Ascending aorta (tissue), 2 donors: ENCODE measurements at places on chromosomes 16 and 17.

DNA sequence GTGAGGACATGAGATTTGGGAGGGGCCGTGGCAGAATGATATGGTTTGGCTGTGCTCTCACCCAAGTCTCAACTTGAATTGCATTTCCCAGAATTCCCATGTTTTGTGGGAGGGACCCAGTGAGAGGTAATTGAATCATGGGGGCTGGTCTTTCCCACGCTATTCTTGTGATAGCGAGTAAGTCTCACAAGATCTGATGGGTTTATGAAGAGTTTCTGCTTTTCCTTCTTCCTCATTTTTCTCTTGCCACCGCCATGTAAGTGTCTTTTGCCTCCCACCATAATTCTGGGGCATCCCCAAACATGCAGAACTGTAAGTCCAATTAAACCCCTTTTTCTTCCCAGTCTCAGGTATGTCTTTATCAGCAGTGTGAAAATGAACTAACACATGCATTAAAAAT, 40.6 kb downstream of the CCT6B start:
- no peak for DNase-seq

DNA sequence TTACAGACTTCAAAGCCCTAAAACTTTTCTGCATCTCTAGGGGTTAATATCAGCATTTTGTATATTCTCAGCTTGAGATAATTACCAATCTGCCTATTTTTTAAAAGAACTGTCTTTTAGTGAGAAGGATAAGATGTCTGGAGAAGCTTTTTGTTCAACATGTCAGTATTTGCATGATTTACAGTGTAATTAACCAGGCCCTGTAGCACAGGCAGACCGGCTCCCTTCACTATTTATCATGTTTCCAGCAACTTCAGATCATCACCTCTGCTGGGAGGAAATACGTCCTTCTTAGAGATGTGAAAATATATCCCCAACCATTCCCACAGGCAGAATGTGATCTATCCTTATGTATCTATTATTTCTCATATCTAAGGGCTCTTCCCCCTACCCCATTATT, 8.6 kb upstream of the DDX52 start:
- no peak for DNase-seq

GRCh38 chr16:67021321-67021720, 7.6 kb upstream of the CBFB start:
- no peak for DNase-seq

DNA sequence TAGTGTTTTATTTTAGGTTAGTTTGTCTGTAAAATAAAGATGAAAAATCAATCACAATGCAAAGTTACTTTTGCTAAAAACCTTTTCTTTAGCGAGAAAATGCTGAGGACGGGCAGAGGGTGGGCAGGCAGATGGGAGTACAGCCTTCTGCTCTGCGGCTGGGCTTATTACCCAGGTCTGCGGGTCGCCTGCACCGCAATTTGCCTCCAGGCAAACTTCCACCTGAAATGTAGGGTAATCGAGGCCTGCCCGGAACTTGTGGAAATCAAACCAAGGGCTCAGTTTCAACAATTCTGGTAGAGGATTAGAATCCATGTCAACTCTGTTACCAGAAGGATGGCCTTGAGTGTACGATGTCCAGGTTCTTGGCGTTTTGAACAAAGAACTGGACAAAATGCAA, 22.3 kb upstream of the MMD start:
- DNase-seq, result no peak

GRCh38 chr17:41140360-41141131, at the start of gene KRTAP4-6:
TSS of gene KRTAP4-6 (minus strand) at chr17:41140544. CDS start at chr17:41140487, 57 bp downstream.
- DNase-seq, result no peak

DNA sequence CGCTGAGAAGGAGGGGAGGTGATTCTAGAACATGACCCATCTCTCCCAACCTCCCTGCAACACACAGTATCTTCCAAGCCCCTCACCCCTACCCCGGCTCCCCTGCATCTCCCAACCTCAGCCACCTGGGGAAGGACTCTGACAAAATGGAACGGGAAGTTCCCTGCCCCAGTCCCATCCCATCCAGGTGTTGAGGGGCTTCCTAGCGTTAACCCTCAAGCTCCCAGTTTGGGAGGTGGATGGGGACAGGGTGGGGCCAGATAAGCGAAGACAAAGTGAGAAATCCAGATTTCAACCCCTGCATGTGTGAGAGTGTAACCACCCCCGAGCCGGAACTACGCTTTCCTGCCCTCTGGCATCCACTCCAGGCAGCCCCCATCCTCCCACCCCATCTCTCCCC, 1.8 kb downstream of the ZSCAN10 start:
- DNase-seq, result no peak

DNA sequence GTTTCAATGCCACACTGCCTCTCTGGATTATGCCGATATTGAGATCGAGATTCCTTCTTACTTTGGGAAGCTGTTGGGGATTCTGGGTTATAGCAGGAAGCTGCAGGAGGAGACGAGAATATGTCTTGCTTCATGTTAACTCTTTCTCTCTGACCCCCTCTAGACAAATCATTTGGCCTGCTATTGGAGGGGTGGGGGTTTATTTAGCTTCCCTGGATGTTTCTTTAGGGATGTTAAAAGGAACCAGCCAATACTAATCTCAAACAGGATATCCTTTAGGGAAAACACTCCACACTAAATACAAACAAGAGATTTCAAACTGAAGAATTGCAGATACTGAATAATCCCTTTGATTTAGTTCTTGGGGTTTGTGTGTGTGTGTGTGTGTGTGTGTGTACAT, 102.6 kb downstream of the TMEM100 start:
- DNase-seq, result no peak

- peak; percentile 78 for DNase-seq
Observed at GRCh38 chr17:56833057-56833808, 487 bp downstream of the C17orf67 start.

DNA sequence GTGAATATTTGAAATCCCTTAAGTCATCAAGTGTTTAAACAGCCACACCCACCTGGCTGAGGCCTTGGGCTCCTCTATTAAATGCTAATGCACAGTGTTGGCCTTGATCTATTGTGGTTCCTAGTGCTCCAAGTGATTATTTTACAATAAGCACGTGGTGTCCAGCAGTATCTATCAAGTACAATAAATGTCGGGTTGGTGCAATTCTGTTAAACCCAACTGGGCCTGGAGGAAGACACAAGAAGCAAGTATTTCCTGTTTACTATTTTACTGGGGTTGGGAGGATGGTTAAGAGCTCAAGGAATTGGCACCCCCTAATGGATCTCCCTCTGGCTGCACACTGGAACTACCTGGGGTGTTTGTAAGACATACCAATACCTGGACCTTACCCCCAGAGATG, 72.1 kb upstream of the HNF1B start:
- no peak for DNase-seq

DNA sequence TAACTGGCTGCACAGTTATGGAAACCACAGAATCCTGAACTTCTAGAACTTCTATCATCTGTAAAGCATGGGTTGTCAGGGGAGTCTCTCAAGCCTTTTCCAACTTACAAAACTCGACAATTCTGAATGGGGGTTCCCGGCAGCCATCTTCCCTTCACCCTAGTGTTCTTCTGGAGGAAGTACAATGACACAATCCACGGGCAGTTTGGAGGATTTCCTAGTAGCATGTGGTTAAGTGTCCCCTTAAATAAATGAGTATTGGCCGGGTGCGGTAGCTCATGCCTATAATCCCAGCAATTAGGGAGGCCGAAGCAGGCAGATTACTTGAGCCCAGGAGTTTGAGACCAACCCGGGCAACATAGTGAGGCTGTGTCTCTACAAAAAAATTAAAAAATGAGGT, 2.1 kb downstream of the SLC16A6 start:
- DNase-seq, result no peak

DNA sequence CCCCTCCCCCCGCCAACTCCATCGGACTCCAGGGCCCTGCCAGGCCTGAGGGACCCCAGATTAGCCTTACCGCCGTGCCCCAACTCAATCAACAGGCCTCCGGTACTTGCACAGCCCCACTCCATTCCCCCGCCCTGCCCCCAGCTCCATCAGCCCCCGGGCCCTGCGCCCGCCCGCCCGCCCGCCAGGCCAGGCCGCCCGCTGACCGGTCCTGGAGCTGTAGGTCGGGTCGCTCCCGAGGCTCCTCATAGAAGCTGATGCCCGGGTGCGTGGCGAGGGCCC, 308 bp downstream of the GTF3C1 start:
- DNase-seq, result no peak

GRCh38 chr17:55391244-55391757, 30.3 kb downstream of the MMD start:
- no peak for DNase-seq

DNA sequence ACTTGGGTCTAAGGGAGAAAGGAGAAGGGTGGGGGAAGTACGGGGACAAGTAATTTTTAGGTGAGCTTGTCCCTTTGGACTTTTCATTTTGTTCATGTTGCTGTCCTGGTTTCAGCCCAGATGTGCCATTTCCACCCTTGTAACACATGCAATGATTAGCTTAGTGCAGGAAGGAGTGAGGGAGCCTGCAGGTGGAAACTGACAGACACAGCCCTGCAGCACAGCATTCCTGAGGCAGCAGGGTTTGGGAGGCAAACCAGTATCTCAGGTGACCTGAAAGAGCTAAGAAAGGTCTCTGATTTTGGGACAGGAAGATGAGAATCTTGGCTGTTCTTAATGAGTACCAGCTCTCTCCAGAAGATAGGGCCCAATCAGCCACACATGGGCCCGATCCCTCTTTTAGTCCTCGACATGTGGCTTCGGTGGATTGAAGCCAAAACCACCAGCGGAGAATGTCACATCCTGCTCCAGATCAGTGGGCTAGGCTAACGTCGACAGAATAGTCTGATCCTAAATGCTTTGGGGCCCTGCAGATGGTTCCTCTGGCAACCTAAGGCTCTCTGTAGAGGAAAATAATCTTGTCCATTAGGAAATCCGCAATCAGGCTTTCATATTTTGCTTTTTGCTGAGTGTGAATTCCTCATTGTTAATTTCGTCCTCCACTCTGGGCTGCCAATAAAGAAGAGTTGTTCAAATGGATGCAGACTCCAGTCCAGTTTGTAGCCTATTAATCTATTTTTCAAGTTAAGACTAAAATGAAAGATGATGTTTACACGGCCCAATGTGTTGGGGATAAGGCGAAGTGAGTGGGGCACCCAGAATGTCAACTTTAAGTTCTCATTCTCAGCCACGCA, 3.8 kb upstream of the RNF157 start:
- DNase-seq, result no peak

DNA sequence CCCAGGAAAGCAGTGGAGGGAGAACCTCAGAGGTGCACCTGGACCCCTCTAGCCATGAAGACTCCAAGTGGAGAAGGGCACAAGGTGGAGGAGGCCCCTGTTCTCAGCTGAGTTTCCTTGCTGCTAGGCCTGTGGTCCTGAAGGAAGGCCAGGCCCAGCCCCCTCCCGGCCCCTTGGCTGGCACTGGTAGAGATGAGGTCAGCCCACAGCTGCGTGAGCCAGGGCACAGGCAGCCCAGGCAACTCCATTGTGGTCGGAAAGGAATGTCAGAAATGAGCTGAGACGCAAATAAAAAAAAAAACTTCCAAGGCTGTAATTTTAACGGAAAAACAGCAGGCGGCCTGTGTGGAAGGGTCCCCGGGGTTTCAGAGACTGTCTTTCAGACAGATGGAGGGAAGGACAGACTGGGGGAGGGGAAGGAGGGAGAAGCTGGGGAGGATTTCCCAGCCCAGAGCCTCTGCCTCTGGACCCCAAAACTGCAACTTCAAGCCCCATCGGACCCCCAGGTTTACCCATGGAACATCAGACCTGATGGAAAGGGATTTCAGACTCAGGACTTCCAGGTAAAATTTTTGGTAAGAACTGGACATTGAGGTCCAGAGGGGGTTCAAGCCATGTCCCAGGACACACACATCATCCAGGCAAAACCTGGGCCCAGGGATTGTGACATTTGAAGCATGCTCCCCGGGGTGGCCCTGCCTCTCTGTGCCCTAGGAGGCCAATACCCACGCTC, 25.6 kb upstream of the MRPS23 start:
- DNase-seq, result peak; percentile 96

GRCh38 chr16:11481987-11482386, 104.7 kb downstream of the LITAF start:
- DNase-seq, result no peak

DNA sequence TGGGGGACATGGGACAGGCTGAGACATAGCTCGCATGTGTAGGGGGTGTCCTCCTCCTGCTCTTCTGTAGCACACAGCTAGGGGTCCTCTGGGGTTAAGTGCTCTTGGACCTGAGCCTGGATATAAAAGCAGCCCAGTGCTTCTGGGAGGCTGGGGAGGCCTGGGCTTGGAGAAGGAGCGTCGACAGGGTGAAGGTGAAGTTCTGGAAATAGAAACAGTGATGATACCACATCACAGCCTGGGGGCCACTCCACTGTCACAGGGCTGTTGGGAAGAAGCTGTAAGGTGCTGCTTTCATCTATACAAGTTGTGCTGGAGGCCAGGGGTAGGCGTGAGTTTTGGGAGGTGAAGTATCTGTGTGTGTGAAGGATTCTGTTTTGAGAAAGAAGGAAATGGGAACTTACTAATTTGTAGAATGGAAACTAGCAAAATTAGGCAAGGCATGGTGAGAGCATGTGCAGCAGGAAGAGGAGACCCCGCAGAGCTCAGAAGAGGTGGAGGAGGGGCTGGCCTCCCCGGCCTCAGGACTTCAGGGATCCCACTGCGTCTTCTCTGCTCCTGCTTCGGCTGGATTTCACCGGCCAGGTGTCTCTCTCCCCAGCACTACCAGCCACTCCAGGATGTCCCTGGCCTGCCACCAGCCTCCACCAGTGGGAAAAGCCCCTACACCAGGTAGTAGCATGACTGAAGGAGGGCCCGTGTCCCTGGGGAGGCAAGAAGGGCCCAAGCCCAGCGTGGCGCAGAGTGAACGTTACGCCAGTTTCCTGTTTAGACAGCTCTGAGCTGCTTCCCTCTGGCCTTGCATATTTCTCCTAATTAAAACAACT, 19.4 kb downstream of the PLCG2 start:
- DNase-seq, result no peak

DNA sequence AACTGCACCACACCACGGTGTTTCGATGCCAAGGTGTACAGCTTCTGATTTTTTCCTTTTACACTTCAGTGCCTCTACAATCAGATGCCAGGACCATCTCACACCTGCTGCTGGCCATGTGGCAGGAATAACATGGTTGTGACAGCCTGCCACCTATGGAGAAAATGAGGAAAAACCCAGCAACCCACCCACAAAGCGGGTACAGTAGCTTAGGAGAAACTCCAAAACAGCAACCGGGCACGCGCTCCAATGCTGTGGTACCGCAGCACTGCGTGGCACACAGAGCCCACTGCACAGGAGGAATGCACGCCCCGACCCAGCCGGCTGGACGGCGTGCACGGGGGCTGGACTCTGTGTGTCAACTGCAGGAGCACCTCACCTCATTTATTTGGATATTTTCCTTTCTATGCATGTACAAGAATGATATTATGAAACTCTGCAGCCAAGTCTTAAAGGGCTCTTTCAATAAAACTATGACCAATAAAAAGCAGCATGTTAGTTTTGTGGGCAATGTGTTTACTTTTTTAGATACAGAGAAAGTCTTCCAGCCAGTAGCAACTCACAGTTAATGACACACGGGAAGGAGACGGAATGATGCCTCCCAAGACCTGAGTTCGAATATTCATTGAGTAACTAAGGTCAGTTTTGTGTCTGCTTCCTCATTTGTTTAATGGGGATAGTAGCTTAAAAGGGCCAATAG, 45.9 kb downstream of the MAP1LC3B start:
- DNase-seq, result no peak

DNA sequence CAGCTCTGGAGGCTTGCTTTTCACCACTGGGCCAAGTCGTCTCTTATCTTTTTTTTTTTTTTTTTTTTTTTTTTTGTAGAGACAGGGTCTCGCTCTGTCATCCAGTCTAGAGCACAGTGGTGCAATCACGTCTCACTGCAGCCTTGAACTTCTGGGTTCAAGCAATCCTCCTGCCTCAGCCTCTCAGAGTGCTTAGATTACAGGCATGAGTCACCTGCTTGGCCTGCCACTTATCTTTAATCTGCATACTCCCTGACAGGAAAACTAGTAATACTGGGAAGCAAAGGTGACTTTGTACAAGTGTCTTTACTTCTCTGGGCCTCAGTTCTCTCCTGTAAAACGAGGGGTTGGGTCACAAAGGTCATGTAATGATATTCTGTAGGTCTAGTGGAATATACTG, 15.0 kb downstream of the NTN1 start:
- peak; percentile 15 for DNase-seq
